ENCODE measurements at places on chromosomes 4 and X. TPM values are rescaled to one million over a fixed set of nuclear protein-coding genes. Genes with fewer than 3 reads are reported as not detected.

JCHAIN gene
- 2.0 TPM for polyA plus RNA-seq

DUX4 gene
- polyA plus RNA-seq: not detected

IL3RA gene
- polyA plus RNA-seq: 7.6 TPM

RGN gene
- polyA plus RNA-seq: 21.3 TPM

EGFL6 gene
- not detected for polyA plus RNA-seq

PRRG1 gene
- 0.75 TPM for polyA plus RNA-seq

ANOS1 gene
- polyA plus RNA-seq: 0.23 TPM

SPANXN2 gene
- not detected for polyA plus RNA-seq

SAGE1 gene
- polyA plus RNA-seq: not detected

ZFP92 gene
- polyA plus RNA-seq: 0.45 TPM

NAP1L3 gene
- 7.8 TPM for polyA plus RNA-seq

CFAP97 gene
- polyA plus RNA-seq: 5.6 TPM

MAGEC2 gene
- not detected for polyA plus RNA-seq

BEX5 gene
- 9.5 TPM for polyA plus RNA-seq

F8A3 gene
- 2.0 TPM for polyA plus RNA-seq

TXK gene
- 0.70 TPM for polyA plus RNA-seq

MAGEB3 gene
- not detected for polyA plus RNA-seq

TASL gene
- 0.27 TPM for polyA plus RNA-seq

OPRPN gene
- polyA plus RNA-seq: not detected

TRIM61 gene
- polyA plus RNA-seq: 0.70 TPM

KCND1 gene
- polyA plus RNA-seq: 0.84 TPM

PCSK1N gene
- polyA plus RNA-seq: 368 TPM

TLR1 gene
- 1.4 TPM for polyA plus RNA-seq

PGM2 gene
- 4.6 TPM for polyA plus RNA-seq

GC gene
- 289 TPM for polyA plus RNA-seq

ETNPPL gene
- not detected for polyA plus RNA-seq

MFAP3L gene
- polyA plus RNA-seq: 1.3 TPM

FAAH2 gene
- polyA plus RNA-seq: 13.6 TPM

MAOA gene
- 17.1 TPM for polyA plus RNA-seq

RNF212 gene
- 40.3 TPM for polyA plus RNA-seq

CLNK gene
- polyA plus RNA-seq: 0.02 TPM

KLB gene
- 1.1 TPM for polyA plus RNA-seq

SLC4A4 gene
- 149 TPM for polyA plus RNA-seq

RTL3 gene
- polyA plus RNA-seq: 0.04 TPM
